Inflammatory macrophage treated with lipopolysaccharide for 4 hours (primary cell): ENCODE measurements at places on chromosomes 2 and 18.

GRCh38 chr18:42229211-42230210, 274.5 kb downstream of the PIK3C3 start:
- no peak for DNase-seq

DNA sequence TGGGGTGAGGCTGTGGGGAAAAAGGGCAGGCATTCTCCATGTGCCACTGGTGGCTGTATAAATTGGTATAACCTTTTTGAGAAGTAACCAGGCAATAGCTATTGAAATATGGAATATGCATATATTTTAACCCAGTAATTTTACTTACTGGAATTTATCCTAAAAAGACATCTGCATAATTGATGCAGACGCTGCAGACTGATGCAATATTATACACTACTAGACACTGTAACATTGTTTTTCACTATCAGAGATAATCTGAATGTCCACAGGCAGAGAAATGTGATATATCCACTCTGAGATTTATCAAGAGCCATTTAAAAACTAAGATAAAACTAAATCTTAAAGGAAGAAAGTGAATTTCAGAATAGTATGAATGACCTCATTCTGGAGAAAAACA, 14.7 kb downstream of the THOC1 start:
- DNase-seq: no peak

- no peak for DNase-seq
Observed at GRCh38 chr18:73235921-73236320, 368.1 kb upstream of the NETO1 start.

DNA sequence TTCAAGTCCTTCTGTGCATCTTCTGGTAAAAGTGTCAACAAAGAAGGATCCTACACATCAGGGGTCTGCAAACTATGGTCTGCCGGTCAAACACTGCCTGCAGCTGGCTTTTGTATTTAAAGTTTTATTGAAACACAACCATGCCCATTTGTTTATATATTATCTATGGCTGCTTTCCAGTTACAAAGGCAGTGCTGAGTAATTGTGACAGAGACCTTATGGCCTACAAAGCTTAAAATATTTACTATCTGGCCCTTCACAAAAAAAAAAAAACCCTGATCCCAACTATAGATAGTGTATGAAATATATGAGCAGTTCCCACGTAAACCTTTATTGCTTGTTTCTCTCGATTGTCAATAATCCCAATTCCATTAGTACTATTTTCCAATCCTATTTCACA, 101.4 kb downstream of the RBMS1 start:
- no peak for DNase-seq

DNA sequence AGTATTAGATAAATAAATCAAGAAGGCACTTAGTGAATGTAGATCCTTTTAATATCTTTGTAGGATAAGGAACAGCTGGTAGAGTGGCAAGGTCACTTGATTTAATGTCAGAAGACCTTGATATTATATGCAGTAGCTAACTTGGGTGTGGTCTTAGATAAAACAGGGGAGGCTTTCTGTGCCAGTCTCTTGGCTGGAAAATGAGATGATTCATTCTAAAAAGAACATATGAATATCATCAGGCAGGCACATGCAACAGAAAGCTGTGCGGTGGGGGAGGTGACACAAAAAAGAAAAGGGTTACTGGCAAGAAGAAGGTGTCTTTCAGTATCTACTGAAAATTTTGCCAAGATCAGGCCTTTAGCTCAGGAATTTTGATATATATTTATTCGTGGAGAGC, 931.7 kb upstream of the CELF4 start:
- no peak for DNase-seq

- DNase-seq: peak; percentile 65
Observed at GRCh38 chr2:113829270-113829669, 60.6 kb upstream of the ACTR3 start.

DNA sequence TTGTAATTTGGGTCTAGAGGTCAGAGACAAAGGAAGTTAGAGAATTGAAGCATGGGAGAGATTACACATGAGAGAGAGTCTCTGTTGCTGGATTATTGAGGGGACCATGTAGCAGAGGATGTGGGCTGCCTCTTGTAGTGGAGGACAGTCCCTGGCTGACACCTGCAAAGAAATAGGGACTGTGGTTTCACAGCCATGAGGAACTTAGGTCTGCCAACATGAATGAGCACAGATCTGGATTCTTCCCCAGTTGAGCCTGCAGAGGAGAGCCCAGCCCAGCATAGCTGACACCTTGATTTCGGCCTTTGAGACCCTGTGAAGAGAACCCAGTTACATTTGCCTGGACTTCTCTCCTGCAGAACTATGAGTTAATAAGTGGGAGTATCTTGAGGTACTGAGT, 179.5 kb upstream of the TWIST2 start:
- no peak for DNase-seq

DNA sequence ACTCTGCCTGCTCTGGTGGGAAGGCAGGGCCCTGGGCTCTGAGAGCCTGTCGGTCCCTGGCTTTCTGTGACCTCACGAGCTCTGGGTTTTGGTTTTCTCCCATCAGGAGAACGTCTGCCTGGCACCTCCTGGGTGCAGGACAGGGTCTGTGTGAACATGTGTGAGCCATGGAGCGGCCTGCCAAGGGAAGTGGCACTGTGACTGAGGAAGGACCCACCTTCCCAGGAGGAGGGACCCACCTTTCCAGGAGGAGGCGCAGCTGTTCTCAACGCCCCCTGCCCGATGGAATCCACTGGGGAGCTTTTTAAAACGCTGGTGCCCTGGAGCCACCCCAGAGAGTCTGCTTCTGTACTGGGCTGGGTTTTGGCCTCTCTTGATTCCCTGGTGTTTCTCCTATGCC, 168.7 kb downstream of the GLI2 start:
- no peak for DNase-seq

DNA sequence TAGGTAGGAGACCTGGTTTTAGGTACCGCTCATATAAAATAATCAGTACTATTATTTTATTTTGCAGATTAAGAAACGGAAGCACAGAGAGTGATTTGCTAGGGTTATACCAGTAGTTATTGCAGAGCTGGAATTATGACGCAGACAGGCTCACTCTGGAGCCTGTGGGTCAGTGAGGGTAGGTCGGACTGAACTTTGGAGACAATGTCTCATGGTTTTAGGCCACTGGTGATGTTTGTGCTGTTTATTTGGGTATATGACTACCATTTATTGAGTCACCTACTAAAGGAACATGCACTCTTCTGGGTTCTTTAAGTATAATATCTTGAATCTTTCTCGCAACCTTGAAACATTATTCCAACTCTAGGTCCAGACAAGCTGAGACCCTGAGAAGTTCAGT, 33.5 kb upstream of the IL1R1 start:
- DNase-seq: no peak
